WTC11 (cell line): ENCODE measurements at places on chromosomes 7 and 10.

- no peak for DNase-seq
Observed at GRCh38 chr10:13195016-13195415, 33.7 kb downstream of the MCM10 start.

GRCh38 chr10:88489107-88489506 lies 94.0 kb downstream of the RNLS start:
- no peak for DNase-seq

DNA sequence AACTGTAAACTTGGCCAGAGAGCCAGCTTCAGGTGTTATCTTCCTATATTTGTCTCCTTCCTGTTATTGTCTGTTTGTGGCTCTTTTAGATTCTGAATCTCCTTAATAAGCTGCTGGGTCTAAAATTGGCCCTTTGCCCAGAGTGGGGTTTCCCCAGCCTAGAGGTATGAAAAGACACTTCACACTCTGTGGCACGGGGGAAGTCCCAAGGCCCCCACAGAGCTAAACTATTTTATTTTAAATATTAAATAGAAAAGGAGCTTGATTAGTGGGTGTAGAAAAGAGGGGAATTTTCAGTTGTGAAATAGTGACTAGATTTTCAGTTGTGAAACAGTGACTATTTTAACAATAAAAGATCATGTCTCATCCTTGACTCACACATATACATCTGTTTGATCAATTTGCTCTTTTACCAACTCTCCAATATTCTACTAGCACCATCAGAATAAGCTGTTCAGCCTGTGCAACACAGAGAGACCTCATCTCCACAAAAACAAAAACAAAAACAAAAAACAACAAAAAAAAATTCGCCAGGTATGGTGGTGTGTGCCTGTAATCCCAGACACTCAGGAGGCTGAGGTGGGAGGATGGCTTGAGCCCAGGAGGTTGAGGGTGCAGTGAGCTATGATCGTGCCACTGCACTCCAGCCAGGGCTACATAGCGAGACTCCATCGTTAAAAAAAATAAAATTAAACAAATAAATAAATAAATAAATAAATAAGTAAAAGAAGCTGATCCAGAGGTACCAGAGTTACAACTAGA lies 24.9 kb upstream of the ADO start:
- DNase-seq = no peak

GRCh38 chr10:2963889-2964631 lies 103.3 kb upstream of the PFKP start:
- no peak for DNase-seq

- no peak for DNase-seq
Observed at GRCh38 chr10:120891365-120891764, 40.2 kb downstream of the WDR11 start.

DNA sequence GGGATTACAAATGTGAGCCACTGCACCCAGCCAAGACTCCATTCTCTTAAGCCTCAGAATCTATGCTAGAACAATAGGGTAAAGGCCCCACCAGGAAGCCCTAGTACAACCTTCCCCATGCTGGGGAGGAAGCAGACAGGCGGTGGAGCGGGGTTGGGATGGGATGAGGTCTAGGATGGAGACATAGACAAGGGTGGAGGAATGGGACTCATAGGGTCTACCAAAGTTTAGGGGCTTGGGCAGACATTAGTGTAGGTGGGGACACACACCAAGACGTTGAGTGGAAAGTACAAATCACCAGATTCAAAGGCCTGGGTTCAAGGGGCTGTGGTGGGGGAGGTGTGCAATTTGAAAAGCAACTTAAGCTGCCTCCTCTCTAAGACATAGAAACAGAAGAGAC lies 19.3 kb downstream of the PRSS2 start:
- DNase-seq = no peak

- no peak for DNase-seq
Observed at GRCh38 chr10:59143544-59143943, 32.9 kb upstream of the PHYHIPL start.

DNA sequence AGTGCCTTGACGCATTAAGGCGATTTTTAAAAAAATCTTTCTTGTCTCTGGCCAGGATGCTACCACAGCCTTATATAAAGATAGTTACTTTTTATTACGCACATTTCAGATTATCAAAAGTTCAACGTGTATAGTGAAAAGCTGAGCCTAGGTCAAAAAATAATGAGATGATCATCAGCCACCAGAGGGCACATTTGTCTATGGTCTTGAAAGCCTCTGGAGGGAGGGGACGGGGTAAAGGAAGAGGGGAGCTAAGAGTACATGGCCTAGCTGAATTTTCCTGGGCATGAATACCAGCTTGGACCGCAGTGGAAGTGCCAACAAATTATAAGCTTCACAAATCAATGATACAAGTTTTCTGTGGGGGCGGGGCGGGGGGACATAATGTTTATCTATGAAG lies 285.9 kb upstream of the SMIM30 start:
- DNase-seq = peak; percentile 24

DNA sequence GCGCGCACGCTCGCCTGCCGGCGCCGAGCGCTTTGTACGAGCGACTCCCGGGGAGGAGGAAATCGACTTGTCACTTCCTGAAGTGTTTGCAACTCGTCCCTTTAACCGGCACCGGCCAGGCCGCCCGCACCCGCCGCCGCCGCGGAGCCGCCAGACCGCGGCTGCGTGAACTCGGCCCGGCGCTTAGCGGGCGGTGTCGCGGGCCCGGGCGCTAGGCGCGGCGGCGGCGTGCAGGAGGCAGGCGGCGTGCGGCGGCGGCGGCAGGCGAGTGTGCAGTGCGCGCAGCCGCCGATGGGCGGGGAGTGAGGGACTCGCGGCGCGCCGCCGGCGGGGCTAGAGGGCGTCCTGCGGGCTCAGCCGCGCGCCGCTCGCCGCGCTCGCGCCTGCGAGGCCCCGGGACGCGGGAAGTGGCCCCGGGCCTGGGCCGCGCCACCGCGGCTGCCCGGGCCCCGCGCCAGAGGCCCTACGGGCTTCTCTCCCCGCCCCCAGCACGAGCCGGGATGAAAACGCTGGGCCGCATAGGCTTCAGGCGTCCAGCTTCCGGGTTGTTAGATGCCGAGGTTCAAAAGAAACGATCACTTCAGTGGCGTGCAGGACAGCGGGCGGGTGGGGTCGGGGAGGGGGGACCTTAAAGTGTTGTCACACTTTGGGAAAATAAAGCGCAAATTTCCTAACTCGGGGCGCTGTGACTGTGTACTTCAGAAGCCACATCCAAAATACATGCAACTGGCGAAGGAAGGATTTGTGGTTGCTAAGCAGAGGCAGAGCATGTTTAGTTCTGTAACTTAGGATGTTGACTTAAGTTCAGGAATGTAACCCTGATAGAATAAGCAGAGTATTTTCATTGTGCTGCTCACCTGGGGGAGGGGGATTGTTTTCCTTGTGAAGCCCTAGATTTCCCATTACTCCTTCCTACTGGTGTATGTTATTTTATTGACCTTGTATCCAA lies at the start of gene FAM53B:
Gene FAM53B (minus strand): TSS at position 277 of the 949 bp plus-strand sequence. CDS start 37,665 bp downstream, outside the sequence.
- peak; percentile 82 for DNase-seq

DNA sequence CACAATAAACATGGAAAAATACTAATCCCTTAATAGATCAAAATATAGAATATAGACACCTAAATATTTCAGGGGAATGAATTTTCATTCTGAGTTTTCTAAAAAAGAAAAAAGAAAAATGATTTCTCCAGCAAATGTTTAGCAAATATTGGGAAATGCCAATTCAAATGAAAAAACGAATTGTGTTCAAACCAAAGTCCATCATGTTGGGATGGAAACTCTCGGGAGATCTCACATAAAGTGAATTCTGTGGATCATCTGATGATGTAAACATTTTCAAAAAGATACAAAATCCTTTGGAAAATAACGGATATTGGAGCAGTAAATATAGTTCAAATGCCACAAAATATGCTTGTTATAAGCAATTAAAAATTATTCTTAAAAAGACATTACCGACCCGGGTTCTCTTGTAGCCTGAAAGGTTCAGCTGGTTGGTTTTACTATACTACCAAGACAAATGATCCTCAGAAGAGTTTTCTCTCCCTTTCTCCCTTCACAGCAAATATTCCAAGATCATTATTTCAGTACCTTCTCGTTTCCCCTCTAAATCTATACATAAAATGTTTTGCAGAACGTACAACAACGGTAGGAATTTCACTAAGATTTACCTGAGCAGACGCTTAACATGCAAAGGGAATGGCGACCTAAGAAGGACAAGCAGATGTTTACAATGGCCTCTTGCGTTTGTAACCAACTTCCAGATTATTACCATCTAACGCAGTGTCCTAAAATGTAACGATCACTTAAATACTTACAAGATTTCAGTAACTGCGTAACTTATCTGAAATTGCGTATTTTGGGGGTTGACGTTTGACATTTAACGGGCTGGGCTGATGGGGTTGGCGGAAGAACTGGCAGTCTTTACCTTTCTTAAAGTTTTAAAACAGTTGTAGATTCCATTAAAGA lies 2.5 kb downstream of the HOXA13 start:
- no peak for DNase-seq

DNA sequence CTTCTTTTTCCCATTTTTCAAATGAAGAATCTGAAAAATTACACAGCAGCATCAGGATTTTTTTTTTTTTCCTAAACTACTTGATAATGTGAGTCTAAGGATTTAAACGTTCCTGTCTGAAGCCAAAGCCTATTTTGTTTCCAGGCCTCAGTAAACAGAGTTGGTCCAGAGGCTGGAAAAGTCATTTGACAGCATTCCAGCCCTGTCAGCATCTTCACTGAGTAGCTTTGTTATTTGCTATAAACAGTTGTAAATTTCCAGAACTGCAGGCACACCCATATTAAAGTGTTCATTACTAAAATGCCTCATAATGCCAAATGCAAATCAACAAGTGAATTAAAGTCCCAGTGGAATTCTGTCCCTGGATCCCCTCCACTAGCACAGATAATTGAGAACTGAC lies 35.5 kb upstream of the KMT2E start:
- DNase-seq = no peak

GRCh38 chr10:646118-646524 lies 43.3 kb downstream of the DIP2C start:
- no peak for DNase-seq

DNA sequence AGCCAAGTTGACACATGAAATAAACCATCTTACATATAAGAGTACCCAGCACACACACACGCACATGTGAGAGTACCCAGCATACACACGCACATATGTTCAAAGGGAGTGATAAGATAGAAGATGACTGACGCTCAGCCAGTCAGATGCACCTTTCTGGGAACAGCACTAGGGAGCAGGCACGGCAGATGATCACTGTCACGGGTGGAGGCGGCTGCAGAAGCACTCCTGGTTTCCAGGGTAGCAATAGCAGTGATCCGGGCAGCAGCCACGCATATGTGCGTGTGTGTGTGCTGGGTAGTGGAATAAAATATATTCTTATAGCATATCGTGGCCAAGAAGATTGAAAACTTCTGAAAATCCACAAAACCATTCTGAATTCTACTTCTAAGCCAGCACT lies 85.8 kb upstream of the NAMPT start:
- DNase-seq = no peak

DNA sequence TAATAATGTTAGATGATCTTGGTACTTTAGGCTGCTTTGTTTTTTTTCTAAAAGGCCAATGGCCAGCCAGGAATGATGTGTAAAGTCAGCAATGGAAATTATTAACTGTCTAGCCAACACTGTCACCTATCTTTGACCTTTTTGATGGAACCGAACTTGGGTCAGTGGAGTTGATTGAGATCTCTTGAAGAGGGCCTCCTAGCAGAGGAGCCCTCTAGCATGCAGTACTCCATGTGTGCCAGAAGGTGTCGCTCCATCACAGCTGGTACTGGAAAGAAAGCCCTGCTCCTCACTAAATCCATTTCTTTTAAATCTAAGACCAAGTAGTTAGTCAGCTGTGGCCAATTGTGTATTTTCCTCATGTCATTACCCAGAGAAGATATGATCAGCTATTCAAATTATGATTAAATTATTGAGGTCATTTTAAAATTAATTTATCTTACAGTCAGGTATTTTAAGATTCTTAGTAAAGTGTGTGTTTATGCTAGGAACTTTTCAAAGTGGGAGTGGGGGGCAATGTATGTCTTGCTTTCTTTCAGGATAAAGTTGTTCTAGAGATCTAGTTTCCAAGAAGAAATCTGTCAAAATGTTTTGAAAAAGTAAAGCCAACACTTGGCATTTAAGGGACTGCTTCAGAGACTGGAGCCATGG lies 33.1 kb upstream of the CROT start:
- DNase-seq = peak; percentile 60

- no peak for DNase-seq
Observed at GRCh38 chr7:154804449-154804848, 198.5 kb downstream of the PAXIP1 start.

GRCh38 chr10:31721096-31721495 lies 207.5 kb downstream of the ARHGAP12 start:
- DNase-seq = no peak

DNA sequence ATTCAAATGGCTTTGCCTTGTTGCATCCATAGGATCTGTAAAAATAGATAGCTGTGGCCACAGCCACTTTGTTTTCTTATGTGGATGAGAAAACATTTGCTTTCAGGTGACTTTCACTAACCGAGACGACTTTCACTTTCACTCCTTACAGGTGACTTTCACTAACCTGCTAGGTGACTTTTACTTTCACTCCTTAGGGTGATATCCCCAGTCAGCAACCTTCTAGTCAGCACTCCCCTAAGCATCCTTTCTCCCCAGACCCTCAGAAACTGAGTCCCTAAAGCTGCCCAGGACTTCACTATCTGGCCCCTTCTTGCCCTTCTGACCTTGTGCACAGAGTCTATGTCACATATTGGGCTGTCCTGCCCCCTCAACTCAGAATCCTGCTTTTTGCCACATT lies 177.5 kb downstream of the RELN start:
- DNase-seq = no peak
